ENCODE measurements at places on chromosomes 12 and 14.
A peak's percentile ranks its signal among the peaks of the same experiment; 100 is the strongest.

DNA sequence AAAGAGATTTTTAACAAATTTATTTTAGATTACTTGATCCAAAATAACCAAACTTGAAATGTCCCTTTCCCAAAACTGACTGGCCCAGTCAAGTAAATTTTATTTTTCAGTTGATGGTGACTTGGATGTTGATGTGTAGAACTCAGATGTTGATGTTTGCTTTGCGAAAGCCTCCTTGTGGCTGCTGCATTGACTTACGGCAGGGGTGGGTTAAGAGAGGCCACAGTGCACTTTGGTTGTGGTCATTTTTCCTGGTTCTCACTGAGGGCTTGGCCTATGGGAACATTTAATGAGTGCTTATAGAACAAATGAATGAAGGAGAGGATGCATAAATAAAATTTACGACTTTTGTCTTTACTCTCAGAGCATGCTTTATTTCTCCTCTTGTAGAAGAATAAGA is 52.6 kb downstream of the SLCO1B3 start:
- no peak for DNase-seq

DNA sequence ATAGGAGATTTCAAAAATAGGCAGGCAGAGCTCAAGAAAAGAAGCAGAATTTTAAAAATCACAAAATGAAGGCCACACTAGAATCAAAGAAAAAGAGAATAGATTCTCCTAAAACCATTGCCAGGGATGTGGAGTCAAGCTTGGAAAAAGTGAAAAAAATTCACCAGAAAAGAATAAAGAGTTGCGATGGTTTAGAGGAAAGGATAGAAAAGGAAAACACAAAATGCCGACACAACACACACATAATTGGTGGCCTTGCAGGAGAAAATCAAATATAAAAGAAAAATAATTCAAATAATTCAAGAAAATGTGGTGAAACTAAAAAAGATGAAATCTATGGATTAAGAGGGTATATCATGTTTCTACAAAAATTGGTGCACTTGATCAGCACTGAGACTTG is 181.6 kb upstream of the C14orf180 start:
- DNase-seq: no peak

DNA sequence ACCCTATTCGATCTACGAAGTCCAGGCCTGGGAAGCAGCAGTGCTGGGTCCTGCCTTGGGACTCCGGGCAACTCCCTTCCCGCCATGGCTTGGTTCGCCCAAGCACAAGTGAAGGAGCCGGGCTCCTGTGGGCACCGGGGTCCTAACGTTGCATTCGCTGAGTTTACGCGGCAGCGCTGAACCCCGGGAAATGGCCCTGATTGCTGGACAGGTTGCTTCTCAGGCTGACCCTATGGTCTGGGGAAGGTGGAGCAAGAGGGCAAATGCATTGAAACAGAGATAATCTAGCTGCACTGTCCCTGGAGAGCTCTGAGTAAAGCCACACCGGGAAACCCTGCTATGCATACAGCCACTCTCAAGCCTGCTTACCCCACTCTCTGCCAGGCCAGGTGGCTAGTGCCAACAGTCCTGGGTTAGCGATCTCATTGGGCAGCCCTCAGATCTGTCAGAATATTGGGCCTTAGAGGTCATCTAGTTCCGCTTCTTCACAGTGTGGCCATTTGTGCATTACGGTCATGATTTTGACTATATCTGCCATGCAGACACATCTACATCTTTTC is 11.3 kb downstream of the SYNE3 start:
- DNase-seq: no peak

DNA sequence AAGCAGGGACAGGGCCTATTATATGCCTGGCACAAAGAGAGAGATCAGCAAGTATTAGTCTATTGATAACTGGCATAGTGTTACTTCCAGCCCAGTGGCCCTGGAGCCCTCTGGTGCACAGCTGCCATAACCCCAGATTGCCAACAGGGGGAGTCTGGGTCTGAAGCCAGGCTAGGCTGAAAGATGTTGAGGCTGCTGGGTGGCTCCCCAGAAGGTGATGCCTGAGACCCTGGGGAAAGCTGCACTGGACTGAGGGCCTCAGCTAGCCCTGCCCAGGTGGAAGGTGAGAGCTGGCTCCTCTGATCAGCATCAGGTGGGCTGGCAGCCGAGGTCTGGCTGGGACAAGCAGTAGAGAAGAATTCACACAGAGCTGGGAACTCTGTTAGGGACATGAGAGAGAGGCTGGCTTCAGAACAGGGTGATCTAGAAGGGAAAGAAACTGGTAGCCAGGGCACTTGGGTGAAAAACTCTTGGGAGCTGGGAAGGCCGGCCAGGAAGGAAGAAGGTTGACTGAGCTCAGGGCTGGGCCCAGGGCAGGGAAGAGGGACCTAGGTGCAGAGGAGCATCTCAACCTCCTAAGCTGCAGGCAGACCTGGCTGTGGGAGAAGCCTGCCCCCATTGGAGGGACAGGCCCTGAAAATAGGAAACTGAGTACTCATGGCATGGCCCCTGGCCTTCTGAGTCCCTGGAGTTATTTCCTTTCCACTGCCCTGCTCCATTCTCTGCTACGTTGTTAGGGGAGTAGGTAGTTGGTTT is 3.9 kb downstream of the GZMH start:
- DNase-seq: peak; percentile 46

GRCh38 chr14:90731487-90731886 is 84.7 kb downstream of the TTC7B start:
- DNase-seq: no peak

- no peak for DNase-seq
Measured at GRCh38 chr14:57378661-57379060, 11.7 kb upstream of the NAA30 start.

DNA sequence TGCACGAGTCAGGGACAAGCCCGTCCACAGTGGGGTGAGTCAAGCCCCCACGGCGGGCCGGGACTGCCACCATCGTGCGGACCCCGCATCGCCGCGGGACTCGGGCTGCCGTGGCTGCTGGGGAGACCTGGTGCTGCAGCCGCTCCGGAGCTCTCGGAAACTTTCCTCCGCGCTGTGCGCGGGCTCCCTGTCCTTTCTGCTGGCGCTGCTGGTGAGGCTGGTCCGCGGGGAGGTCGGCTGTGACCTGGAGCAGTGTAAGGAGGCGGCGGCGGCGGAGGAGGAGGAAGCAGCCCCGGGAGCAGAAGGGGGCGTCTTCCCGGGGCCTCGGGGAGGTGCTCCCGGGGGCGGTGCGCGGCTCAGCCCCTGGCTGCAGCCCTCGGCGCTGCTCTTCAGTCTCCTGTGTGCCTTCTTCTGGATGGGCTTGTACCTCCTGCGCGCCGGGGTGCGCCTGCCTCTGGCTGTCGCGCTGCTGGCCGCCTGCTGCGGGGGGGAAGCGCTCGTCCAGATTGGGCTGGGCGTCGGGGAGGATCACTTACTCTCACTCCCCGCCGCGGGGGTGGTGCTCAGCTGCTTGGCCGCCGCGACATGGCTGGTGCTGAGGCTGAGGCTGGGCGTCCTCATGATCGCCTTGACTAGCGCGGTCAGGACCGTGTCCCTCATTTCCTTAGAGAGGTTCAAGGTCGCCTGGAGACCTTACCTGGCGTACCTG is 1.1 kb downstream of the PDE3A start:
- no peak for DNase-seq

DNA sequence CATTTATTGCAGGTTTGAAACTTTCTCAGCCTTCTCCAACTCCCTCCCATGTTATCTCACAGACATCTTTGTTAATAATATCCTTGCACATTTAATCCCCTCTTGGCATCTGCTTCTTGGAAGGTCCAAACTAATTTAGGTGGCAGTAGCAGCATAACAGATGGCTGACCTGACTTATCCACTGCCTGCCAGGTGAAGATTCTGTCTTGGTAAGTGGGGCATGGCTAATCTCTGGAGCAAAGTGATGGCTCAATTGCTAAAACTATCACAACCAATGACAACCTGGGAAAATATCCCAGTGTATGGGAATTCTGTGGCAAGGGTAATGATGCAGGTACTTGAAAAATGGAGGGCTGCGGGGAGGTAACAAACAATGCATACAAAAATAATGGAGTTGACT is 58.2 kb upstream of the ALG10B start:
- no peak for DNase-seq

DNA sequence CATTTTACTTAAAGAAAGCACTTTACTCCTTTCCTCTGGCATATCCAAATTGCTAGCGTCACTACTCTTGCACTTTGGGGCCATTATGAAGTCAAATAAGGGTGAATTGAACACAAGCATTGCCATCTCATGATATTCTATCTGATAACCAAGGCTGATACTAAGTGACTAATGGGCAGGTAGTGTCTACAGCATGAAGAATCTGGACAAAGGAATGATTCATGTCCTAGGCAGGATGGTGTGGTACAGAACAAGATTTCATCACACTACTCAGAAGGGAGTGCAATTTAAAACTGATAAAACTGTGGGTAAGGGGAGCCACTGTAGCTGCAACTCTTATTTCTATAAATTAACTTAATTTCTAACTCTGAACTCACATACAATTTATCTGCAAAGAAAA is 7.7 kb upstream of the SLC6A15 start:
- no peak for DNase-seq

GRCh38 chr12:121232977-121233627 is 23.2 kb downstream of the P2RX4 start:
- DNase-seq: no peak

DNA sequence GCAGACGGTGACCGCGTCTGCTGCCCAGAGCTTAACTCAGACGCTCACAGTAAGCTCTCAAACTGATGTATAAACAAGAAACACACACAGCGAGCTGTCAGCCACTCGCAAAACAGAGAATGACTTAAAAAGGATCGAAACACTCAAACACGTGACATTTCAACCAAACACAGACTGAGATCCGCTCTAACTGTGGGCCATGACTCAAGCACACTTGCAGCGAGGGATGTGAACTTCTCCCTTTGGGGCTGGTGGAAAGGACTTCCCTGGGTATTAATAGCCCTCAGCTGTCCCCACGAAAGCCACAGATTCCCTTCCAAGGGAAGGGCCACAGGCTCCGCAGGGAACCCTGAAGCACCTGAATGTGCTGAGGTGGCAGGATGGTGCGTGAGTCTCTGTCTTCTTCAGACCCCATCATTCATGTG is 29.1 kb downstream of the CCDC88C start:
- DNase-seq: no peak

DNA sequence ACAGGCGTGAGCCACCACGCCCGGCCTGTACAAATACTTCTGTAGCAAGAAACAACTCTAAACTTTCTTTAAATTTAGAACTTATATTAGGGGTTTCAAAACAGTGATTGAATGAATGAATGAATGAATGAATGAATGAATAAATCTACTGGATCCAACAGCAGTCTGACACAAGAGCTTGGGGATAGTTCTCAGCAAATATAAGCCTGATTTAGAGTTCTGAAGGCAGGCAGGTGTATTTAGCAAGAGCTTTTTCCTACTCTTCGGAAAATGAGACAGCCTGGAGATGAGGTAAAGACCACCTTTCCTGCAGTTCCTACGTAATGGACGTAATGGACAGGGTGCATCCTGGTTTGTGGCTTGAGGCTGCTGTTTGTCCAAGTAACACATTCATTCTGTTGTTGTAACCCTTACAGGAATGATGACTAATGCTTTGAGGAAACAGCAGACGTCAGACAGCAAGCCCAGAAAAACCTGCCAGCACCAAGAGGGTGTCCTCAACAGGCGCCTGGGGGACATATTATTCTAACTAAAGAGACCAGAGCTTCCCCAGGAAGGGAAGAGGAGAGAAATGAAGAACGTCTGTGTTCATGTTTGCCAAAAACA is 277.4 kb upstream of the SOX5 start:
- DNase-seq: no peak

- no peak for DNase-seq
Measured at GRCh38 chr14:35847636-35848035, 21.5 kb downstream of the BRMS1L start.

GRCh38 chr12:20508962-20509361 is 140.6 kb downstream of the PDE3A start:
- no peak for DNase-seq

DNA sequence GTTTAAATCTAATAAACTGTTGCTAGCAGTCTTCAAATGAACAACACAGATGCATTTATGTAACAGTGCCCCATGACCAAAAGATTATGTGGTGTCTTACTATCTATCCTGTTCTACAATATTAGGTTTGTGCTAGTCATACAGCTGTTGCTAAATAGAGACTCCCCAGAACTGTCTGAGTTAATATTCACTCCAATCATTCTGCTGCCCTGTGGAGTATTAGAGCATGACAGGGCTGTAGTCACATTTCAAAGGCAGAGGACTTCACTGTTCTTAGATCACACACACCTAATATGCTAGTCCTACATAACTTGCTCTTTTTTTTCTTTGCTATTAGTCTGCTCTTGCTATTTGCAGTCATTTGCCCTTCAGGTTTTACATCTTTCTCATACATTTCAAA is 157.6 kb upstream of the MDGA2 start:
- no peak for DNase-seq

DNA sequence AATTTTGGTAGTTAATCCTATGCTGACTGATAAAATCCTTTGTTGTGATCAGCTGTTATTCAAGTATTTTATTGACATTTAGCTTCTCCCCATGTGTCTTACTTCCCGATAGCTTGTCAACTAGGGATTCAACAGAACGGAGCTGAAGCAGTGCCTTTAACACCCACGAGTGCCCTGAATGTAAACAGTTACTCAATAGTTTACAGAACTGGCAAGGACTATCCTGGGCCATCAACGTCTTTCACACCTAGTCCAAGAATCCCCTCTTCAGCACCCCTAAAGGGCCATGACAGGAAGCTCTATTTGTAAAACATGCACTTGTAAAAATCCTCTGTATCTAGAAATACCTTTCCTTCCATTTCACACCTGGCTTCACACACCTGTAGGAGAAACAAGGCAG is 45.3 kb downstream of the SETD3 start:
- DNase-seq: no peak

DNA sequence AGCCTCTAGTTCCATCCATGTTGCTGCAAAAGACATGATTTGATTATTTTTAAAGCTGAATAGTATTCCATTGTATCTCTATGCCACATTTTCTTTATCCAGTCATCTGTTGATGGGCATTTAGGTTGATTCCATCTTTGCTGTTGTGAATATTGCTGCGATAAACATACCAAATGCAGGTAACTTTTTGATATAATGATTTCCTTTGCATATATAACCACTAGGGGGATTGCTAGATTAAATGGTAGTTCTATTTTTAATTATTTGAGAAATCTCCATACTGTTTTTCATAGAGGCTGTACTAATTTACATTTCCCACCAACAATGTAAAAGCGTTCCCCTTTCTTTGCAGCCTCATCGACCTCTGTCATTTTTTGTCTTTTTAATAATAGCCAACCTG is 342.5 kb downstream of the MDGA2 start:
- DNase-seq: no peak

- no peak for DNase-seq
Measured at GRCh38 chr14:89040080-89040459, 215.6 kb downstream of the TTC8 start.

- no peak for DNase-seq
Measured at GRCh38 chr12:16606201-16606849, 363 bp upstream of the LMO3 start.

GRCh38 chr12:31645924-31646323 is 13.6 kb upstream of the ETFBKMT start:
- no peak for DNase-seq

- DNase-seq: peak; percentile 40
Measured at GRCh38 chr12:121033625-121034349, 5.3 kb downstream of the OASL start.
